ENCODE measurements at places on chromosomes 4 and X.
A peak's percentile ranks its signal among the peaks of the same experiment; 100 is the strongest.

GRCh38 chr4:73259571-73260090, 1.0 kb upstream of the ANKRD17 start:
- DNase-seq = no peak

DNA sequence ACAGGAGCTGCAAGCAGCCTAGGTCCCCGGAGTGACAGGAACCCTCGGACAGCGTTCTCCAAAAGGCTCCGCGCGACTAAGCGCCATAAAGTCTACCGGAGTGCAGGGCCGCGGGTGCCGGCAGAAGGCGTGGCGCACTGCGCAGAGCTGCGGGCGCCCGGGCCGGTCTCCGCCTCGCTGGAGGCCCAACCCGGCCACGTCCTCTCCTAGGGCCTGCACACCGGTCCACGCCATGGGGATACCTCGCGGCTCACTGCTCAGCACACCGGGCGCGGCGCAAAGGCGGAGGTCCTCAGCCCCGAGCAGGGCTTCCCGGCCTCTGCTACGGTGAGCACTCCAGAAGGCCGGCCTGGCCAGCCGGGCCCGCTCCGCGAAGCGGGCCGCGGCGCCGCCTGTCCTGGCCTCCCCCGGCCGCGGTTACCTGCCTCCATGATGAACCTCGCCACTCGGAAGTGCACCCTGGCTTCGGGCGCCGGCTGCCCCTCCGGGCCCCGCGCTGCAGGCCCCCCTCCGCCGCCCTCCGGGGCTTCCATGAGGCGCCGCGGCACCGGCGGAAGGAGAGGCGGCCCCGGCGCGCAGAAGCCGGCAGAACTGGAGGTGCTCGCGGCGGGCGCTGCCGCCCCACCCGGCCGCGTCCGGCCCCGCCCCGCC, at the start of gene CCNQ:
CCNQ (minus strand) TSS at position 599 of the 651 bp plus-strand sequence; CDS start at position 533, 66 bp downstream.
- DNase-seq = peak; percentile 15

DNA sequence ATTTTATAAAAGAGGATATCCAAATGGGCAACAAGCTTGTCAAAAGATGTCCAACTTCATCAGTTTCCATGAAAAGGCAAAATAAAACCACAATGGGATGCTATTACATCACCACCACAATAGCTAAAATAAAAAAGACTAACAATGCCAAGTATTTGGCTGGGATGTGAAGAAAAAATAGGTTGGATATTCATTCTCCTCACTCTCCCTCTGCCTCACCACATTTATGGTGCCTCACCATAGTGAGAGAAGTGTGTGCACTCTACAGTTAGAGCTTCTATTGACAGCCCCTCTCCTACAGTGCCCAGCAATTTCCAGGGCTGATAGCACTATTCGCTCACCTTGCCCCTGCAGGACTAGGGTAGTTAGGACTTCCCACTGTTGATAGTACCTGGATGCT, 25.5 kb downstream of the VEGFC start:
- DNase-seq = no peak

DNA sequence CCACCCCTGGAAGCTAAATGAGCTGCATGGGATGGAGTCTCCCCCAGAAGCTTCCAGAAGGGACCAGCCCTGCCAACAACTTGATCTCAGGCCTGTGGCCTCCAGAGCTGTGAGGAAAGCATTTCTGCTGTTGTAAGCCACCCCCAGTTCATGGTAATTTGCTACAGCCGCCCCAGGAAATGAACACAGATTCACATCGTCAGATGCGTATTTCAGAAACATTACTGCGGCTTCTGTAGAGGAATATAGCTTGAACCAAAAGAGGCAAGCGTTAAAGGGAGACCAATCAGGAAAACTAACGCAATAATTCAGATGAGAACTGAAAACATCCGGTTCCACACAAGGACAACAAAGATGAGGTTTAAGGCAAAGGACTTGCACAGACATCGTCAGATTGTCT, 128.4 kb upstream of the TBL1X start:
- no peak for DNase-seq

DNA sequence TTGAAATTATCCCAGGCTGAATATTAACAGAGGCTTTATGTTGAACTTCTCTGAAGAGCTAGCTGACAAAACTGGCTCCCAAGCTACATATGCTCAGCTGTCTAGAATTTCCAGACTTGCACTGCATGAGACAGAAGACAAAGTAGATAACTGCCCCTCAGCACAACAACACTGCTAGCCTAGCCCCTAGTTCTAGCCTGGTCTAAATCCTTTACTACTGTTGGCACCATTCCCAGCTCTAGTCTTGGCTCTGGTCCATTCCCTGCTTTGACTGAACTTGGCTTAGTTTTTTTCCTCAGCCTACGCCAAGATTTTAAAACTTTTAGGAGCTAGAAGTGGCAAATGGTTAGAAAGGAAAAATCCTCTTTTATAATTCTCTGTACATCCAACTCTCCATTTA, 7.6 kb upstream of the OPHN1 start:
- DNase-seq = peak; percentile 74

DNA sequence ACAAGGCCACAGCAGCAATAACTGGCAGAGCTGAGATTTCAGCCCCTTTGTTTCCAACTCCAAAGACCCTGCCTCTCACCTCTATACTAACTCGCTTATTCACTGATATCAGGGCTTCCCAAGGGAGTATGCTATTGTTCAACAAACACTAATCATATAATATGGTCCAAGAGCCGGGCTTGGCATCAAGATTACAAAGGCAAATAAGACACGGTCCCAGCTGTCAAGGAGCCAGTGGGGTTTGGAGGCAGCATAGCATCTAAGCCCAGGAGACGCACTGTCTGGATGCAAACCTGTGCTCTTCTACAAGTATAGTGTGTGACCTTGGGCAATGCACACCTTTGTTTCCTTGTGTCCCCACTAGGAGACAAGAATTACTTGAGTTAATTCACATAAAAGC, 28.7 kb downstream of the PAPSS1 start:
- DNase-seq = no peak

DNA sequence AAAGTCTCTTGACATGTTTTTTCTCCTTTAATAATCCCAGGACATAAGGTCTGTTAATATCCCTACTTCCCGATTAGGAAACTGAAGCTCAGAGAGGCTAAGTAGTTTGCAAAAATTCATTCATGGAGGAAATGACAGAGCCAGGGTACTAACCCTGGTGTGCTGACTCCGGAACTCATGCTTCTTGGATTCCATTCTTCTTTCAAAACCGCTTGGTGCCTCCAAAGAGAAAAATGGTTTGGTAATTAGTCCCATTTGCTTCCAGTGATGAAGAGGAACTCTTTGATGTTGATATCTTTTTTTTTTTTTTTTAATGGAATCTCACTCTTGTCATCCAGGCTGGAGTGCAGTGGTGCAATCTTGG, 146.9 kb downstream of the PALLD start:
- DNase-seq = no peak

GRCh38 chr4:11487868-11488544, 59.3 kb upstream of the HS3ST1 start:
- peak; percentile 71 for DNase-seq

DNA sequence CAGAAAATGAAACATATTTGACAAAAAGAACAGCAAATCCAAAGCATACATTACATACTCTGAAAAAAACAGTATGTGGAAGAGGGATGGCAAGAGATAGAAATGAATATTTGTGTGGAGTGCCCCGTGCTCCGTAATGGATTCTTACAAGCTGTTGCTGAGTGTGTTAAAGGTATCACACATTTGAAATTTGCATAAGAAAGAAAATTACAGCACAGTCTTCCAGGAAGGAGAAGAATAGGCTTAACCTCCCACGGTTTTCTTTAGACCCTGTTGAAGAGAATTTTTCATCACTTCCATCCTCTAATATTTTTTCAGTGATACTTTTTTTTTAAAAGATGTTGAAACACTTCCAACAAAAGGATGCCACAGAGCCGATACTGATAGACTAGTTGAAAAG, 1489.4 kb downstream of the RAPGEF2 start:
- DNase-seq = no peak

DNA sequence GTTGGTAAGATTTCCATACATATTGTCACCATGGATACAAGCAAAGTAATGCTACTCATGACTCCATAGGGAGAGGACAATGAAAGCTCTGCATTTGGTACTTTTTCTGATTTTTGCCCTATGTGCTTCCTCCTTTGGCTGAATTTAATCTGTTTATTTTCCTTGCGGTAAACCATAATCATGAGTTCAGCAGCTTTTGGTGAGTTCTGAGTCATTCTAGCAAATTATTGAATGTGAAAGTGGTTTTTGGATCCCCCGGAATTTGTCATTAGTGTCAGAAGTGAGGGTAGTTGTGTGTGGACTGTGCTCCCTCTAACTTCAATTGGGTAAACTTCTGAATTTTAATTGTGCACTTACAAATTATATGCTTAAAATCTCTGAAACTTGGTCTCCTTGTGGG, 170.3 kb downstream of the MOSPD2 start:
- no peak for DNase-seq

DNA sequence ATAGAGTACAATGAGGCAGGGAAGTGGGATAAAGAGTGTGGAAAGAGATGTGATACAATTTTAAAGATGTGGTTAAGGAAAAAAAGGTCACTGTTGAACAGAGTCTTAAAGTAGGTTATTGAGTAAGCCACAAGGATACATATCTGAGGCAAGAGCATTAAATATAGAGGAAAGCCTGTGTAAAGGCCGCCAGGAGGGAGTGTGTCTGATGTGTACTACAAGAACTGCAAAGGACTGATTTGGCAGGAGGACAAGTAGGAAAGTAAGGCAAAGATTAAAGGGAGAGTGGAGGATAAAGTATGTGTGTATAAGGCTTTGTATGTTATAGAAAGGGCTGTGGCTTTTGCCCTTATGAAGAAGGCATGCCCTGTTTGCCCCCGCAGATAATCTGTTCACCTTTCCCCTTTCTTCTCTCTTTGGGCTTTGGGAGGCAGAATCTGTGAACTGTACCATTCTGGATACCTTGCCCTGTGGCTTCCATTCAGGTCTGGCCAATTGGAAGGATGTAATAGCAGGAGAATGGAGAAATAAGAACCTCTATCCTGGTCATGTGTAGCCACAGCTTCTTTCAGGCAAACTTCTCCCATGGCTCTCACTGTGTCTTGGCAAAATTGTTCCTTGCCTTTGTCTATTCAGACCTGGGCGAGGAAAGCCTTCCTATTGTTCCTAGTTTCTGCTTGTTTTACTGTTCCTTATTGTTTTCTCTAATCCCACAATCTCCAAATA, 68.9 kb upstream of the FAM47B start:
- peak; percentile 63 for DNase-seq

GRCh38 chrX:46686003-46686645, 72.8 kb downstream of the SLC9A7 start:
- DNase-seq = peak; percentile 53

DNA sequence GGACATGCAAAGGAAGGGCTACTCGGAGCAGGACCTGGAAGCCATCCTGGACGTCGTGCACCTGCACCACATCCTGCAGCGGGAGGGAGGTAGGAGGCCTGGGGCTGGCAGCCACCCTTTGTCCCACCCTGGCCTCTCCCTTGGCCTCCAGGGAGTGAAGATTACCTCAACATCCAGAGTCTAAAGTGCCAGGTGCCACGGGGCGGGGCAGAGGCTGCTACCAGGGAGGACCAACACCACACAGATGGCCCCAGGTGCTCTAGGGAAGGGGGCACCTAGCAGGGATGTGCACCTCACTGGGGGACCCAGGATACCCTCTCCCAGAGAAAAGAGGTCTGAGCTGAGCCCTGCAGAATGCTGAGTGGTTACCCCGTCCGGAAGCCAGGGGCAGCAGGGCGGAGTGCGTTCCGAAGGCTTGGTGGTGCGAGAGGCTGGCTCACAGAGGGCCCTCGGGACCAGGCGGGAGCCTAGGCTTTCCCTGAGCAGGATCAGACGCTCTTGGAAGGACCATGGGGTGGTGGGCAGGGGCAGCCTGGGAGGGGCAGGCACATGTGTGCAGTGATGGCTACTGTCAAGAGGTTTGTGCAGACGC, 16.1 kb downstream of the ABCD1 start:
- DNase-seq = no peak

DNA sequence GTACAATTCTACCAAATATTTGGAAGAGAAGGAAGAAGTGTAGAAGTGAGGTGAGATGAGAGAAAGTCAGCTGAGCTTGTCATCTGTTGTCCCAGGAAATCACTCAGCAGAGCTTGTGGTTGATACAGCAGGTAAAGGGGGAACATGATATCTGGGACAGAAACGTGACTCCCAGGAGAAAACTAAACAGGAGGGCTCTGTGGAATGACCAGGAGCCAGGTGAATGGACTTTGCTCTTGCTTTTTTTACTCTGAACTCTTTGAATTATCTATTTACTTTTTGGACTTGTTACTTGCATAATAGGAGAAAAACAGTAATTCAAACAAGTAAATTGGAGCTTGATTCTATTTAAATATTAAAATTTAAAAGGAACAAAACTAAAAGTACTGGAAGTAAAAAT, 555.6 kb upstream of the FRG1 start:
- DNase-seq = no peak

DNA sequence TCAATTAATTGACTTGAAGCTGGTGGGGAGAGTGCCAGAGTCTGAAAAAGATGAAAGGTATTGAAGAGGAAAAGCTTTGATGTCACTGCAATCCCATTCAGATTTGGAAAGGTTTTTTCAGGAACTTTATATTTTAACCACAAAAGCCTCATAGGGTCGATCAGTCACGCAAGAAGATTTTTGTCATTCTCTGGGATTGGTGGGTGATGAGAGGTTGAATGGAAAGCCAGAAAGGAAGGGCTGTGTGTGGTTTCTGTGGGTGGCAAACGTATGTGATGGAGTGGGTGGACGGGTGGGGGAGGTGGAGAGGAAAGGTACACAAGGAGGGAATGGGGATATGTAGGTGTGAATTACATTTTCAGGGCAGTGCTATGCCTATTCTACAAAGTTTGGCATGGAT, 173.8 kb upstream of the SCML1 start:
- DNase-seq = peak; percentile 47

- DNase-seq = no peak
Measured at GRCh38 chr4:182521011-182521410, 277.8 kb downstream of the TENM3 start.

- peak; percentile 58 for DNase-seq
Measured at GRCh38 chrX:140764401-140764919, 54.9 kb downstream of the LINC00632 start.

DNA sequence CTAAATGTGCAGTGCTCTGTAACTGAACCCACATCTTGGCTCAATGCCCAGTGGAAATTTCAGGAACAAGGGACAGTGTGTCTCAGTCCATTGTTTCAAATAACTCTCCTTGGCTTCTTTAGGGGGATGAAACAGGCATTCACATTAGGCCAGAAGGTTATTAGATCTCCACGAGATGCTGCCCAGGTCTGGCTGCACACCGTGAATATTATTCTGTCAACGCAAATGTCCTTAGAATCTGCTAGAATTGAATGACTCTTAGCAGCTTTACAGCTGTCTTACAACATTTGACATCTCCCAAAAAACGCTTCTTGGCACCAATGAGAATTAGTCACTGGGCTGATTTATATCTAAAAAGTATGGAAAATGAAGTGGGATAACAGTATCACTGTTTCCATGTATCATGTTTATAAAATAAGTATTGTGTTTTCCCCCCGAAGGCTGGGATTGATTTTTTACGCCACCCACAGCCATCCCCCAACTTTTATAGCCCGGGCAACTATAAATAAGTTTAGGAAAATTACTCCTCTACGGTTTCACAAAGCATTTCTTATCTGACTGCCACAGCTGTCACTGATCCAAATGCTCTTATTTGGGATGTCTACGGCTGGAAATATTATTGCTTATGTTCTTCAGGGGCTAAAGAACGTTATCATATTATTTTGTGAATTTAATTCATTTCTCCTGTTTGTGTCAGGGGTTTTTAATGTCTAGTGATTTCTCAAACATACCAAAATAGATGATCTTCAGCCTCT, 559.7 kb upstream of the FAT1 start:
- no peak for DNase-seq
